ENCODE measurements at places on chromosomes 5 and 9.

DNA sequence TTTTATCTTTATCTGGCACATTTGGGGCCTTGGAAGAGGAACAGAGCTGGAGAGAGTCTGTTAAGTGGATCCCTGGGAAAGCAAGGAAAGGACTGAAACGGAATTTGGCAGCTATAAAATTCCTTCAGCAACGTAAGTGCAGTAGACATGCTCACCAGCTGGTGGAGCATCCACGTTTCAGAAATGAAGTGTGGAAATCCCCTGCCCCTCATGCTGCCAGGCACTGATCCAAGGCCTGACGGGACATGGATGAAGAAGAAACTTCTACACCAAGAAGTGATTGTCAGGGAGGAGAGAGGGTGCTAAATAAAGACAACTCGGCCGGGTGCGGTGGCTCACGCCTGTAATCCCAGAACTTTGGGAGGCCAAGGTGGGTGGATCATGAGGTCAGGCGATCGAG is 209.3 kb downstream of the ROR2 start:
- DNase-seq = peak; percentile 20

- no peak for DNase-seq
These were observed 1489.8 kb upstream of the C9orf72 start for GRCh38 chr9:29063031-29063430.

DNA sequence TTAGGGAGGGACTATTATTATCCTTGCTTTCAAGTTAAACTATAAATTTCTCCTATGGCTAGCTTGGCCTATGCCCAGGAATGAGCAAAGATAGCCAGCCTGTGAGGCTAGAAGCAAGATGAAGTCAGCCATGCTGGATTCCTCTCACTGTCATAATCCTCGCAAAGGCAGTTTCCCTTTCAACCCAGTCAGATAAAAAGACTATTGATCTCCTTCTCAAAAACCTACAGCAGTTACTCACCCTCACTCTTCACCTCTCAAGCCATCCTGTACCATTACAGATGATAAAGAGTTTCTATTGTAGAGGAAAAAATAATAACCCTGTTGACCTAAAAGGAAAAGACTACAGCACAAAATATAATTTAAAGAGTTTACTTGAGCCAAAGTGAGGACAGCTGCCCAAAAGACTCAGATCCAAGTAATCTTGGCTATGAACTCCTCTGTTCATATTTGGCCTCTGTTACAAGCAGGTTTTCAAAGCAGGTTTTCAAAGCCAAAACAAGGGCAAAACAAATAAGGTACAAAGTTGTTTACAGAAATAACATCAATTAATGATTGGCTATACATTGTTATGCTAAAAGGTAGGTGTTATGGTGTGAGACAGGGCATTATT is 41.7 kb downstream of the KCNV2 start:
- no peak for DNase-seq

DNA sequence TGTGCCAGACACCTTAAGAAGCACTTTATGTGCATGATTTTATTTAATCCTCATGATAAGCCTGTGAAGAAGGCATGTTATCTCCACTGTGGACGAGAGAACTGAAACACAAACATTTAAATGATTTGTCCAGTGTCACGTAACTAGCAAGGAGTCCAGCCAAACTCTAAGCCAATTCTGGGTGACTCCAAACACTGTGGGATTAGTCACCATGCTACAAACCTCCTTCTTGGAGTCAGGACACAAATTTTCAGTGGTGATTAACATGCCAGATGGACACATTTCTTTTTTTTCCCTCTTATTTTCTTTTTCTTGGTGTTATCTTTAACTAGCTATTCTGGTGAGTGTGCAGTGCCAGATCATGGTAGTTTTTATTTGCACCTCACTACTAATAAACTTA is 316.8 kb downstream of the NDUFS4 start:
- peak; percentile 72 for DNase-seq

DNA sequence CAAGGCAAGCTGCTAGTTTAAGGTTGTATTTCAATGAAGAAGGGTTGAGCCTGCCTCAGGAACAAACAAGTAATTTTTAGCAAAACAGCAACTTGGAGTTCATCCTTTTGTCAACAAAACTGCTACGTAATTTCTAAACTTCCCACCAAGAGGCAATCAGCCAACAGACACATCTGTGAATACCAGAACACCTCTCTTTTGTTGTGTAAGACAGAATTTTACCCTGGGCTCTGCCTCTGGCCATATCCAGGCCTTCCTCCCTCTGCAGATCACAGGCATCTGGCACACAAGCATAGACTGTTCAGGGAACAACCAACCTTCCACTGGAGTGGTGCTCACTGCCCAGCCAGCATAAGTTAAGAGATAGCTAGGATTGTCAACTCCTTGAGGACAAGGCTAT is 409.0 kb downstream of the SPOCK1 start:
- no peak for DNase-seq

GRCh38 chr5:86684222-86684621 is 66.5 kb downstream of the COX7C start:
- DNase-seq = peak; percentile 2

- peak; percentile 82 for DNase-seq
These were observed 3.2 kb upstream of the NFX1 start for GRCh38 chr9:33287087-33287490.

Measured in ELR (cell line).